ENCODE measurements at places on chromosomes 5 and 9.

DNA sequence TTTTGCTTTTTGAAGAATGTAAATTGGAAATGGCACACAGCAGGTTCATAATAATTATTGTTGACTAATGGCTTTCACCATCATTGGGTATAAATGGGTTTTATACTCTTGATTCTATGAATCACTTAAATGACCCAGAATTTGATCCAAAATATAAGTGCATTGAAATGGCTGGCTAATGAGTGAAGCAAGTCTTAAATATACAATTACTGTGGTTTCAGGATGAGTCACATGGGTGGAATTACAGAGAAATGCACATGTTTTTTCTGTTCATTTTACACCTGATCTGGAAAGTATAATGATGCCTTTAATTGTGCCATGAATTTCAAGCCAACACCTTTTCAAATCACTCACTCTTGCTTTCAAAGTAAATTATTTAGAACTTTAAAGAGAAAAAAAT is 380.8 kb upstream of the CD180 start:
- DNase-seq = no peak

- peak; percentile 62 for DNase-seq
Observed at GRCh38 chr9:96686638-96687335, 31.7 kb upstream of the PRXL2C start.

DNA sequence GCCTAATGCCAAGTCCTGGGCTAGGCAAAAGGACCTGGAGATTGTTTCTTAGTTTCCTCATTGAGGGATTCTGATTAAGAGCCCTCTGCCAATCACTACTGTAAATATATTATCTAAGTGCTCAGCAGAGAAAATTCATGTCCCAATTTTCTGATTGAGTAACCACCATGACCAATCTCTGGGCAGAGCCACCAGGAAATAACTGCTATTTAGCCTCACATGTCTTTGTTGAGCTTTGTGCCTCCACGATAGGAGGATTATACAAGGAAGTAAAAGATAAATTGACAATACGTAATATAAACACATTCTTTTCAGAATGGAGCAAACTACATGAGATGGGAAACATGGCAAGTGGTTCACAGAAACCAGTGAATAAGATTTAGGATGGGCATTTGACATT is 396.1 kb upstream of the PAPPA start:
- no peak for DNase-seq

DNA sequence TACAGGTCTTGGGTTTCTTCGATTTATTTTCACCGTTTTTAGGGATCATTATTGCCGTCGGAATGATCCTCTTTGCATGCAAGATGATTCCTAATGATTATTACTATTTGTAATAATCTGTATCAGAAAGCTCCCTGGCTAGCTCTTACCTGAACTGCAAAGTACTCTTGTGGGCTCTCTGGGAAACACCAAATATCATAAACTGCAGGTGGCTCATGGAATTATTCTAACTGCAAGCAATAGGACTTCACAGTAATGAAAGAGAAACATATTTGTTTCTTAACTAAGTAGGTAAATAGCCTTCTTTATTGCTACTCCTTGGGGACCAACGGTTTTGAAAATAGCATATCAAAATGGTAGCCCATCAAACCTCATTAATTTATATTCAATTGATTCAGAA is 219.4 kb downstream of the NFIB start:
- no peak for DNase-seq

DNA sequence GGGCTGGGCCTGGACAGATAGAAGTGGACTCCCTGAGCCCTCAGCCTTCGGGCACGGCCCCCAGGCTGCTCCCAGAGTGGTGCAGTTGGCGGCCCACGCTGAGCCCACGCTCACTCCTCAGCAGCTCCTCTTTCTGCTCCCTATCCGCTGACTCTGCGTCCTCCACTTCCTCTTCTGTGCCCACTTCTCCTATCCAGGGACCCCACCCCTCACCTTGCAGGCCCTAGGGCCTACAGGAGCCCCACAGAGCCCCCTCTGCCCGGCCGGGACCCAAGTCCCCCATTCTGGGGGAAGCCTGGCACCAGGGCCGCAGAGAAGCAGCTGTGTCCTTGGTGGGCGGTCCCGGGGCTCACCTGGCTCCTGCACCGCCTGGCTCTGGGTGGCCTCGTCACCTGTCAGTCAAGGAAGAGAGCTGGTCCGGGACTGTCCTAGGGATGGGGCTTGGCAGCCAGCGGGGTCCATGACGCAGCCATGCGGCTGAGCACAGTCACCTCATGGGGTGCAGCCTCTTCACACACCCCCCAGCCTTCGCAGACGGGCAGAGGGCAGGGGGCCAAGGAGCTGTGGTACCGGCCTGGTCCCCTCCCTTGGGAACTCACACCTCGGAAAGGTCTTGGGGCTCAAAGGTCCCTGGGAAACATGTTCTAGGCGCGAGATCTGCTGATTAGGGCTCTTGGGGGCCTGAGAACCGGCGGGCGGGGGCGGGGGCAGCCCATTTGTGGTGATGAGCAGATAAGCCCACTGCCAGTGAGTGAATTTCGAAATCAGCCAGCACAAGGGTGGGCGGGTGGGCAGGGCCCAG is 5.4 kb upstream of the NRARP start:
- DNase-seq = no peak

DNA sequence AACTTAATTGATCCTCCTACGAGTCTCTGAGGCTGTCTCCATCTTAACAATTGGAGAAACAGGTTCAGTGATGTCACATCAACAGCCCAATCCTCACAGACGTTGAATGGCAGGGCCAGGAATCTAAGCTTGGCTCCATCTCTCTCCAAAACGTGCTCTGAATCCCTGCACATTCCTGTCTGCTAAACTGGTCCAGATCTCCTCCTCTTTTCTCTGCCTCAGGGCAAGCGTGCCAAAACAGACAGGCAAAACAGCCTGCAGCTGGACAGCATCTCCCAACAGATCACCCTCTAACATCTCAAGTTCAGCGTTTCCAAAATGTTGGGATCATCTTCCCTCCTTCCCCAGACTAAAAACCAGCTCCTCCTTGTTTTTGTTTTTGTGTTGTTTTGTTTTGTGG is 6.6 kb downstream of the FBP1 start:
- DNase-seq = no peak

- DNase-seq = no peak
Observed at GRCh38 chr9:123225374-123225813, 43.0 kb downstream of the STRBP start.

DNA sequence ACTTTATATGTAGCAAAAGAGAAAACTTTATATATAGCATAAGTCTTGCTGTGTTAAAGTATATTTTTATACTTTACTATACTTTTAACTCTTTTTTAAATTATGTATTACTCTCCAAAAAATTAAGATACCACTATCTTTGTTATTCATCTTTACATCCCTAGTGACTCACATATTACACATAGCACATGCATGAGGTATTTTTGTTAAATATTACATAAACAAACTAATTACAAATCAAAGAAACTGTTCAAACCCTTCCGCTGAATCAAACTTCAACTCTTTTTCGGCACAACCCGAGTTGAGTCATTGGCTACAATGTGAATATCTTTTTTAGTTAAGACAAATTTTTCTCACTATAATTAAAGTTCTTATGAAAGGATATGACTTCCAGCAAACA is 32.1 kb downstream of the NADK2 start:
- DNase-seq = no peak

- no peak for DNase-seq
Observed at GRCh38 chr5:36066001-36066539, 612 bp downstream of the UGT3A2 start.

DNA sequence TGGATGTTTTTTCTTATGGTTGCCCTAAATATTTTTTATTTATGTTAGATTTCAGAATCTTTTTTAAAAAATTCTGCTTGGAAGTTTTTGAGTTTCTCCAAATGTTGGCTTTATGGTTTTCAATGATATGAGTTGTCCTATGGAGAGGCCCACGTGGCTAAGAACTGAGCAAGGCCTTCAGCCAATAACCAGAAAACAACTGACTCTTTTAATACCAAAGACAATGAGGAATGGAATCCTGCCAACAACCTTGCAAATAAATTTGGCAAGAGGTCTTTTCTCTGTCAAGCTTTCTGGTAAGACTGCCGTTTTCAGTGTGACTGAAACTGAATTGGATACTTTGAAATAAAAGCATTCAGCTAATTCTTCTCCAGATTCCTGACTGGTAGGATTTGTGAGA is 1740.1 kb upstream of the WWC1 start:
- no peak for DNase-seq

DNA sequence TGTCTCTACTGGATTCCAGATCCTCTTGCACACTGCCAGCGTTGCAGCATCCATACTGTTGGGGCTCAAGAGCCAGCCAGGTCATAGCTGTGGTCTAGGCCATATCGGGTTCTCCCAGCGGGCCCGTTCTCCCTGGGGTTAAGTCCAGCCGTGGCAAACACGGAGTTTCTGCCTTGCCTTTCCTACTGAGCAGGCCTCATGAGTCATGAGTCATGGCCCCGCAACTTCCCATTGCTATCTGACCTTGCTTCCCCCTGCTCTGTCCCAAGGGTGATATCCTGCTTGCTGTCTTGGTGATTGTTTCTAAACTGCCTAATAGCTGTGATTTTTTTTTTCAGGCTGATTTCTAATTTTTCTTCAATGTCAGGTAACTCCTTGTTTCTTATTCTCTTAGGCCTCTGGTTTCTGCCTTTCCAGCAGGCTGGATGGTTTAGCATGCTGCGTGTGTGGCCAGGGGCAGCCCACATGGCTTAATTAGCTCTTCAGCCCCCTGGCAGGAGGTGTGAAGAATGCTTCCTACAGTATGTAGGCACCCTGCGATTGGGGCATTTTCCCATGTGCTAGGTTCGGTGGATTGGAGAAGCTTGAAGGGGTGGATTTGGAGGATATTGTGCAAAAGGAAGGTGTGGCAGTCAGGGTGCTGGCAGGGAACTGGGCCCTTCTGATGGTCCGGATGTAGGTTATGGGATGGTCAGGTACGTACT is 18.7 kb downstream of the DAPK1 start:
- no peak for DNase-seq

GRCh38 chr5:128826275-128826674 is 139.0 kb upstream of the SLC27A6 start:
- DNase-seq = no peak

GRCh38 chr5:124721229-124721735 is 25.2 kb downstream of the ZNF608 start:
- DNase-seq = no peak

DNA sequence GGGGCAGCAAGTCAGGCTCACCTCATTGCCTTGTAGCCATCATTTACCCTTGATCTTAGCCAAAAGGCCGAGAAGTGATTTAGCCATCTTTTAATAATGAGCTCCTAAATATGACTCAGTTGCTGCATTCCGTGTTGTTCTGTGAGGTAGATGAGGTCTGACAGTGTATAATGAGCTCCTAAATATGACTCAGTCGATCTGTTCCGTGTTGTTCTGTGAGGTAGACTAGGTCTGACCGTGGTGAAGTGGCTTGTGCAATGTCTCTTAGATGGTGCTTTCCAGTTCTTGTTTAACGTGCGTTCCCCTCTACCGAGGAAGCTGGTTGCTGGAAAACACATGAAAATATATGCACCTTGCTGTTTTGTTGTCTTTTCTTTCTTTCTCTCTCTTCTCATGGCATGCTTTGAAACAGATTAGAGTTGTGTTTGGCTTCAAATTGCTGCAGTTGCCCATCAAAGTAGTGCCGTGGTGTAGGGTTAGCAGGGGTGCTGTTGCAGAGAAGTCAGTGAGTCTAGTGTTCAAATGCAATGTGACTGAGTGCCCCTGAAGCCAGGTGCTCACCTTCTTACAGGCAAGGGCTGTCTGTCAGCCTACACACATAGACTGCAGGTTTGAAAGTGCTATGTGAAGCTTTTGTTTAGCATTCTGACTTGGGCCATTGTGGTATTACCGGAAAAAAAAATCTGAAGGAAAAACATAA is 118.6 kb downstream of the KDM4C start:
- no peak for DNase-seq

GRCh38 chr9:4375424-4376200 is 75.7 kb upstream of the GLIS3 start:
- DNase-seq = no peak

Data from hypothalamus (tissue), 51 donors.